ENCODE measurements at places on chromosomes 12 and 14.

DNA sequence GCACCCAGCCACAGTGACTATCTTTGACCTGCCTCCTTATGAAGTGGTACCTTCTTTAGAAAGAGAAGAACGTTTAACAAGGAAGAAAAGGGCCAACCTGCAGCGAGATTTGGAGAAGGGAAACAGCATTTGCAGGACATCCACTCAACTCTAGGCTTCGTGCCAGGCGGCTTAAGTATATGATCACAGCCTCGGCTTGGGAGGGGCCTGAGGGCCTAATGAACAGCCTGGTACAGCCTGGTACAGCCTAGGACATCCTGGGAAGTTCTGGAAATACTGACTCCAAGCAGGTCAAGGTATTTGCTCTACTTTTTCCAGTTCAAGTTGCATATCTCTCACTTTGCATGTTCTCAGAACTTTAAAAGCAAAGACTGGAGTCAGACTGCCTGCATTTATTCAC, 16.1 kb downstream of the HCAR2 start:
- DNase-seq = no peak

GRCh38 chr14:73142216-73142615, 5.9 kb downstream of the PSEN1 start:
- peak; percentile 8 for DNase-seq

DNA sequence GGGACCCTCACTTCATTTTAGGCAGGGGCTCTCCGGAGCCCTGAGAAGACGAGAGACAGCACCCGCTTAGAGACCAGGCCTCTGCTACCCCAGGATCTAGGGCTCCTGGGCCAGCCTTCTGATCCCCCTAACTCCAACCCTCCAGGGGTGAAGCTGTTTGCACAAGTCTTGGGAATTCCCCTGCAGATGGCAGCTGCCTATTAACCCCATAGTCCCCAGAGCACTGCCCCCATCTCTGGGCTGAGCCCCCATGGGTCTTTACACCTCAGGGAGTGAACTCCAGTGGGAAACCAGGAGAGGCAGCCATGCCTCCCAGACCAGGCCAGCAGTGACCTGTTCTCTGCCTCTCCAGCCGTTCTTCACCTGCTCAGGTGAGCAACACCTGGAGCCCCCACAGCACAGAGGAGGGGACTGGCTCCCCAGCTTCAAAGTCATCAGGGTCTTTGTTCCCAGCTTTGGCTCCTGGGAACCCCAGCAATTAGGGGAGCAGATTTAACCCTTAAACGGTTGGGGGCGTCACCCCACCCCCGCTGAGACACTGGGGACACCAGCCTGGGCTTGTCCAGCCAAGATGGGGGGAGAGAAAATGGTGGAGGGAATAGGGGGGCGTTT, 2.3 kb downstream of the WNT10B start:
- DNase-seq = no peak

DNA sequence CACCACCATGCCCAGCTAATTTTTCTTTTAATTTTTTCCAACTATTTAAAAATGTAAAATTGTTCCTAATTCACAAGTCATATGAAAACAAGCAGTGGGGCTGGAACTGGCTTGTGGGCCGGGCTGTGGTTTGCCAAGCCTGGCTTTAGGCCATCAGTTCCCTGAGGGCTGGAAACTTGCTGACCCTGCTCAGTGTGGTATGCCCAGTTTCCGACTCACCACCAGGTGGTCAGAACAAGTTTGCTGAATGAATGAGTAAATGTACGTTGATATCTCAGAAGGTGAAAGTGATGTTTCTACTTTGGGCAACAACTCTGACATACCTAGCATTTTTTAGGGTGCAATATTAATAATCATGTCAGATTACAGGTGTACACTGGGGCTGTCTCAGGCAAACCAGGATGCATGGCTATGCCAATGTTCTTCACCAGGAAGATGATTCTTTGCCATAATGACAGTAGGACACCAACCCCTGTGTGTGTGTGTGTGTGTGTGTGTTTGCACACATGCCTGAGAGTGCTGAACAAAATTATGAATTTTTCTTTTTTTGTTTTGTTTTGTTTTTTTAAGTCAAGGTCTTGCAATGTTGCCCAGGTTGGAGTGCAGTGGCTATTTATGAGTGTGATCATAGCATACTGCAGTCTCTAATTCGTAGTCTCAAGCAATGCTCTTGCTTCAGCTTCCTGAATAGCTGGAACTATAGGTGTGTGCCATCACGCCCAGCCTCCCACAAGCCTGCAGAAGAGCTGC, 106.1 kb downstream of the PTPN11 start:
- DNase-seq = peak; percentile 17

DNA sequence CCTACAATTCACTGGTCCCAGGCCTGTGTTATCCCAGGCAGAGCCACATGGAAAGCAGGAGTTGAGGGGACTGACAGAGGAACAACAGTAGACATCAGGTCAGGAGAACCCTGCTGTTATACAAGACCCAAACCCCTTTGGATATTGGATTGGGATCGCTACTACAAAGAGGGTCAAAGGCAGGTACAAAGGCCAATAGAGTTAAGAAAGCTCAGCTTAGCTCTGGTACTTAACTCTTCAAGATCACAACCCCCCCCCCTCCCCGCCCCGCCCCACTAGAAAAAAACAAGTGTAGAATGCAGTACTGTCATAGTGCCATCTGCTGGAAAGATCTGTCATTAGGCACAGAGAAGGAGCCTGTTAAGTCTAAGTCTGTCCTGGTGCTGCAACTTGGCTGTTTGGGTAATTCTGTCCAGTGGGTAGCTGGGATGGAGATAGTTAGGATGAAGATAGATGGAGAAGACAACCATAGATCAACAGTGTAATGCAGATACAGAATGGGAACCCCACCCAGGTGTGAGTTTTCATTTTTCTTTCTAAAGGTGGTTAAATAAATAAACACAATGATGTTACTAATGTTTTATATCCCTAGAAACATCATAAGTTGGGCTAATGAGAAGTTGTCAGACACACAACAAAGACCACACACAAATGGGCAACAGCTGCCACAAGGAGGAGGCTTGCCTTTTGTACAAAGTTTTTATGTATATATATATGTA, 17.2 kb downstream of the REM2 start:
- DNase-seq = peak; percentile 85

GRCh38 chr14:55238019-55238680, 33.1 kb upstream of the FBXO34 start:
- DNase-seq = no peak

GRCh38 chr14:50955373-50956043, 11.2 kb upstream of the PYGL start:
- peak; percentile 91 for DNase-seq
